ENCODE measurements at places on chromosomes 1 and 21.
A peak's percentile ranks its signal among the peaks of the same experiment; 100 is the strongest.

GRCh38 chr1:15337656-15338402, 71.9 kb upstream of the EFHD2 start:
- DNase-seq: no peak

- DNase-seq: no peak
Observed at GRCh38 chr1:192343344-192343743, 26.6 kb downstream of the RGS21 start.

- no peak for DNase-seq
Observed at GRCh38 chr1:52559875-52560274, 7.0 kb upstream of the TUT4 start.

DNA sequence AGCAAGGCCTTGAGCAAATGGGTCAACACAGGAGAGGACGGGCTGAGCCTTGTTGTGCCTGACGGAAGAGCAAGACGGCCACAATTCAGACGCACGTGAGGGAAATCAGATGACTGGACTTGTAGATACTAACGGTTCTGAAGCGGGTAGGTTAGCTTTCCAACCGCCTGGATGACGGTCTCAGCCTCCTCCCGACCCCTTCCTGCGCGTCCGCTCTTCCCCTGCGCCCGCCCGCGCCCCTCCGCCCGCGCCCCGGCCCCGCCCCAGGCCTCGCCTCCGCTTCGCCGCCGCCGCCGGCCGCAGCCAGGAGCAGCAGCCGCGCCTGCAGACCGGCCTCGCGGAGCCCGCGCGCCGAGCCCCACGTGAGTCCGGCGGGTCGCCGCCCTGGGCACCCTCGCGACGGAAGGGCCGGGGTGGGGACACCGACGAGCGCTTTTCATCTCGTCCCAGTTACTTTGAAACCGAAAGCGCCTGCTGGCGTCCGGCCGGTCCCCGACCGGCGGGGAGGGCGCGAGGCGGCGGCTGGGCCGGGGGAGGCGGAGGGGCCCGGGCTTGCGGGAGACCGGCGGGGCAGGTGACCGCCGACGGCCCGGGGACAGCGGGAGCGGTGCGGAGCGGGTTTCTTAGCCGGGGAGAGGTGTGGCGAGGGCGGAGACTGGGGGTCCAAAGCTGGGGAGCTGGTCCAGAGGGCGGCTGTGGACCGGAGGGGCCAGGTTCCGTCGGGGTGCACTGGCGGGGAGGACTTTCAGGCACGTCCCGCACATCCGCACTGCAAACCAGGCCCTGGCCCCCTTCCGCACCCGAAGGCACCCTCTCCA, at the start of gene TRAF5:
TRAF5 (plus strand) TSS at position 306 of the 818 bp plus-strand sequence. CDS start 26,407 bp downstream, outside the sequence.
- no peak for DNase-seq

- no peak for DNase-seq
Observed at GRCh38 chr1:56263908-56264307, 315.5 kb downstream of the PLPP3 start.

DNA sequence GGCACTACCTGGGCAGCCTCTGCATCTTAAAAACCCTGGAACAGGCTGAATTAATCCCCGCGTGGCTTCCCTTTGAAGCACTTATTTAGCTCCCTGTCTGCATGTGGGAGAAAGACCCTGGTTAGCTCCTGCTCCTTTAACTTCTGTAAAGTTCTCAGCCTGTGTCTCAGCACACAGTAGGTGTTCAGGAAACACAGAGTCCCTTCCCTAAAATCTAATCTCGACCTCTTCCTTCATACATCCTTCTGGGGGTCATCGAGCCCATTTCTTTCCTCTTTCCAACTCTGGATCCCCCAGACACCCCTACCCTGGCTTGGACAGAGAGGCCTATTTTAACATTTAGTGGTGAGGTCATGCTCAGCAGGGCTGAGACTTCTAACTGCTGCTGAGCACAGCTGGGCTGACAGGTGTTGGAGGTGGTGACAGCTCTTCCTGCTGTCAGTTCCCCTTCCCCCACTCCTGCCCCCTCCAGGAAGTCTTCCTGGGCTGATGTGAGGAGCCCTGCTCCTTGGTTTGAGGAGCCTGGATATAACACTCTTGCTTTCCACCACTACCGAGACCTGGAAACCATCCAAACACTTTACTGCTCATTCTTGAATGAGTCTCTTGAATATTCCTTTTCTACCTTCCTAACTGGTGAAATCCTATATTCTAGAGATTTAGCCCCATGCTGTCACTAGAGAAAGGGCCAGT, 5.3 kb downstream of the E2F2 start:
- no peak for DNase-seq

- no peak for DNase-seq
Observed at GRCh38 chr1:224287714-224288113, 42.3 kb downstream of the NVL start.

DNA sequence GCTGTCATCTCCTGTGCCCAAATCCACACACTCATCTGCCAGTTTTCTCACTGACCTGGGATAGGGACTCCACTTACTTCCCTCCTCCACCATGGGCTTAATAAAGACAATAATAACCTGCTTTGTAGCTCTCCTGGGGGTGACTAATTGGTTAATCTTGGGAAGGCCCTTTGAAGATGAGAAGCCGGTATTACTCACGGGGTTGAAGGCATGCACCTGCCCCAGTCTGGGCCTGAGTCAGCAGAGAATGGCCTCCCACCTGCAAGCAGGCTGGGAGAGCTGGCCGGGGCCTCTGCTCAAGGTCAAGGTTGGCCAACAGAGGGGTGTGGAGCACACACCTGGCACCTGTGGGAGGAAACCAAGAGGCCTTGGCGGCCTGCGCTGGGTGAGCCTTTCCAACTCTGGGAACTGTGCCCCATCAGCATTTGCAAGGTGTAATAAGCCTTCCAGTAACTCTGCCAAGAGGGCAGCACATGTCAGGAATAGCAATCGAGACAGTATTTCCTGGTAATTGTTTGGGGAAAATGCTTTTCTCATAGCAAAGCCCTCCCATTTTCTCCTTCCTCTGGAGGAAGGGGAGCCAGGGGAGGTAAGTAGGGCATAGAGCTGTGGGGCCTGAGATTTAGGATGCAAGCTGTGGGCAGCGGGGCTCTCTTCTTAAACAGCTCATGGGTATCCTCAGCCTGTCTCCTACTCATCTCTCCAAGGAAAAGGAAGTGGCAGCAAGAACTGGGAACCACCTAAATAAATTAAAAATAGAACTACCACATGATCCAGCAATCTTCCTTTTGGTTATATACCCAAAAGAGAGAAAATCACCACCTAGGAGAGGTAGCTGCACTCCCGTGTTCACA, 49.0 kb downstream of the TOMM20 start:
- peak; percentile 43 for DNase-seq

DNA sequence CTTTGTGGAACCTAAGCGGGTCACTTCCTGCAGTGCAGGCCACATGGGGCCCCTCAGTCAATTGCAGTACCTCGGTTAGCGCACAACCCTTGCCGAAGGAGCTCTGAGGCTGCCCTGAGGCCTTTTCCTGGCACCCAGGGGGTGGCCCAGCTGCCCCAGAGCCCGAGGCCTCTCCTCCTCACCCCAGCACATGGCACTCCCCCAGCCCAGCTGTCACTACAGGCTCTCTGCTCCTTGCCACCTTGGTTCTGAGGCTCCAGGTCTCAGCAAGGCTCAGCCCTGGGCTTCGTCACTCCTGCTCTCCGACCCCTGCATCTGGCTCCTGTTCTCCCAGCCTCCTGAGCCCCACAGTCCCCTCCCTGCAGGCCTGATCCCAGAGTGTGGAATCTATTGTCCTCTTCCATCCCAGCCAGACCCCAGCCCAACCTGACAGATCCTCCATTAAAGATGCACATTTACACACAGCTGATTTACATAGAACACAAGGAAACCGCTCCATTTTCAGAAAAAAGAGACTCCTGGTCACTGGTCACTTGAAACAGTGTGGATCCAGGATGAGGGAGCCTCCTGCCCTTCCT, 192.8 kb upstream of the POU3F1 start:
- DNase-seq: no peak

- DNase-seq: no peak
Observed at GRCh38 chr1:152960452-152961044, 9.9 kb upstream of the SPRR4 start.

GRCh38 chr1:53311702-53312305, 16.1 kb downstream of the LRP8 start:
- DNase-seq: no peak

- no peak for DNase-seq
Observed at GRCh38 chr1:59367301-59368007, 70.6 kb downstream of the FGGY start.

DNA sequence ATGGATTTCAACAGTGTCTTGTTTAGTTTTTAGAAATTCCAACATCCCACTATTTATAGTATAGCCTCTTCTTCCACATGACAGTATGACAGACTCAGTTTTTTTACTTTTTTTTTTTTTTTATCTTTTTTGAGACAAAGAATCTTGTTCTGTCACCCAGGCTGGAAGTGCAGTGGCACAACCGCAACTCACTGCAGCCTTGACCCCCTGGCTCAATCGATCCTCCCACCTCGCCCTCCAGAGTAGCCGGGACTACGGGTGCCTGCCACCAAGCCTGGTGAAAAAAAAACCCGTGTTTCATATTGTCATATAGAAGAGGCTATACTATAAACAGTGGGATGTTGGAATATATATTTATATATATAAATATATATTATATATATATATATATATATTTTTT, 1.2 kb upstream of the DR1 start:
- DNase-seq: no peak

DNA sequence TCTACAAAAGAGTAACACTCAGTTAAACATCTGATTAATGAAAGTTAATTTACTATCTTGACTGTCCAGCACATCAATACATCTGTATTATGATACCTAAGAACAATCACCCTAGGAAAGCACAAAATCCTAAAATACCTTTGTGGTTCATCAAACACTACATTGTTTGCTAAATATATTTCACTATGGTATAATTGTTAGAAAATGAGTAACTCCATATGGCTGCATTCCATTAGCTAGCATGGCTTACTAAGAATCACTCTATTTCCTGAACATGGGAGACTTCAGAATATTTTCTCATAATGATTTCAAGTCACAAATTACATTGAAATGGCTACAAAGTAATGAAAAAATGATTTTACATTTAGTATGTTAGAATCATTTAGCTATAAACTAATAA, 12.5 kb downstream of the TRMT1L start:
- no peak for DNase-seq

- no peak for DNase-seq
Observed at GRCh38 chr1:210373628-210373877, 44.9 kb downstream of the HHAT start.

- no peak for DNase-seq
Observed at GRCh38 chr1:153465811-153466636, 5.6 kb upstream of the S100A7 start.

DNA sequence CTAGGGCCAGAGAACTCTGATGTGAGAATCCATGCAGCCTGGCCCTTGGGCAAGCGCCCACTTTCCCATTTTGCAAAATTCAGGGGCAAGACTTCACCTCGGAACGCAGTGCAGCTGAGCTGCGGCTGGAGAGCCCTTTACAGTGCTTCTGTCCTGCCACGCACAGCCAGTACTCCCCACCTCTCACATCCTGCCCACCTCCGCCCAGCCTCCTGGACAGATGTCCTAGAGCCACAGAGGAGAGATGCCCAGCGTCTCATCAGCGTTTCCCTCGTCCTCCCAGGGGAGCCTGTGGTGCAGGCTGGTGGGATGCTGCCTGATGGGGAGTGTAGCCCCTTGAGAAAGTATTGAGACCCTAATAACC, 29.6 kb downstream of the RUNX3 start:
- DNase-seq: no peak

- DNase-seq: peak; percentile 86
Observed at GRCh38 chr1:153346077-153346723, 2.4 kb downstream of the PGLYRP4 start.

DNA sequence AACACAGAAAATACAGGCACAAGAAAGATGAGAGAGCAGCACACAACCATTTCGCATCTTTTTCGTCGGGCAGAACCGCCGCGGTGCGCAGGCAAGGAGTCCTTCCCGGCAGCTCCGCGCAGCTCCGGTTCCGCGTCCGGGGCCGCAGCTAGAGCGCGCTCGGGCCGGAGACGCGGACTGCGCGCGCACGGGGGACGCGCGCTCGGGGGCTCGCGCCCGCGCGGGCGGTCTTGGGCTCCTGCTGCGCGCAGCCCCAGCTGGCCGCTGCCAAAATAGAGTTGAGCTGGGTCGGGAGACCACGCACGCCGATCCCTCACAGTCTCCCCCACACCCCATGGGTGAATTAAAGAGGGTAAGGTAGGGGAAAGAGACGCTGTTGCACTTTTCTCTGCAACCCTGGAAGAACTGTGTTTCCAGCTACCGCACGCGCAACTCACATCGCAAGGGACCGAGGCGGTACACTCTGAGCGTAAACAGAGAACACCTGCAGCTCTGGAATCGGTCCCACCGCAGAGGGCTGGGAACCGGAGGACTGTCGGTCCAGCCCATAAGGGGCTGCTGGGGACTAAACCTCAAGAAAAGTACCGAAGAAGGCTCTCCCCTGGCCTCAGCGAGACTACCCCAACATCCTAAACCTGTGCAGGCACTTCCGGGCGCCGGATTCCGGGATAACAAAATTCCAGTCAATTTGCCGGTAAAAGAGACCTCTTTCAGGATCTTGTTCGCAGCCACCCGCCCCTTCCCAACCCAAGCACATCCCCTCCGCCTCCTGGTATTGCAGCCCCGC, 1.7 kb downstream of the NR5A2 start:
- DNase-seq: peak; percentile 45

DNA sequence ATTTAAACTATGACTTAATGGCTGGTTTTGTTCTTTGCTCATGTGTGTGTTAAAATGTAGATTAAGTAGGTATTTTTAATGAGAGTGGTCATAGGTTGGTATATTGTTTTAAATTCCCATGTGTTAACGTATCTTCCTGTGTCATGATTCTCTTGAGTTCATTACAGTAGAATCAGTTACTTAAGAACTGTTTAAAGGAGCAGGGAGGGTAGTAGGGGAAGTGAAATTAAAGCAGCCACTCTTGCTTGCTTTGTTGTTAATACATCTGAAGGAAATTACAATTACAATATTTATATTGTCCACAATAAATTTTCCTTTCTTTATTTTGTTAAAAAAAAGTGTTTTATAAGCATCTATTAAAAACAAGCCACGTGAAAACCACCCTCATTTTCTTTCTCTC, 119.2 kb upstream of the KIAA1614 start:
- no peak for DNase-seq

- no peak for DNase-seq
Observed at GRCh38 chr21:44740742-44741141, 29.4 kb upstream of the TSPEAR start.

- DNase-seq: no peak
Observed at GRCh38 chr21:33261635-33262034, 4.5 kb upstream of the IL10RB start.

All from DMS153 (cell line).